ENCODE measurements at places on chromosomes 12 and 14.

GRCh38 chr14:34693228-34693939, 21.0 kb downstream of the CFL2 start:
- no peak for DNase-seq

DNA sequence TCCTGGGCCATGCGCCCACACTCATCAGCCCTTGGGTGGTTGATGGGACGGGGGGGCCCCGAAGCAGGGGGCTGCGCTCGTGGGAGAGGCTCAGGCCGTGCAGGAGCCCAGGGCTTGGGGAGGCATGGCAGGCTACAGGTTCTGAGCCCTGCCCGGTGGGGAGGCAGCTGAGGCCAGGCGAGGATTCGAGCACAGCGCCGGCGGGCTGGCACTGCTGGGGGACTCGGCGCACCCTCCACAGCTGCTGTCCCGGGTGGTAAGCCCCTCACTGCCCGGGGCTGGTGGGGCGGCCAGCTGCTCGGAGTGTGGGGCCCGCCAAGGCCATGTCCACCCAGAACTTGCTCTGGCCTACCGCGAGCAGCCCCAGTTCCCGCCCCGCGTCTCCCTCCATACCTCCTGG, 295.8 kb upstream of the SEL1L start:
- no peak for DNase-seq

DNA sequence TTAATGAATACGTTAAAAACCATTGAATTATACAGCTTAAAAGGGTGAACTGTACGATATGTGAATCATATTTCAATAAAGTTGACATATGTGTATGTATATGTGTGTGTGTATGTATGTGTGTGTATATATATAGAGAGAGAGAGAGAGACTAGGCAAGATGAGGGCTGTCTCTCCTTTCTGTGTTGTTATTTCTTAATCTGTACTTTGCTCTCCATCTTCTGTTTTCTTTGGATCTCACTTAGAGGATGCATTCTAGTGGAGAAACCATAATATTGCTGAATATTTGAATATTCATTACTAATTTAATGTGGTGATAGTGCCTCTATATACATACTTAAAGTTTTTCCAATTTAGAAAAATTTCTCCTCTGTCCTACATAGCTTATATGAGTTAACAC, 50.5 kb downstream of the PCNX1 start:
- no peak for DNase-seq

GRCh38 chr14:89922031-89922907, 32.3 kb downstream of the EFCAB11 start:
- no peak for DNase-seq

GRCh38 chr12:45613296-45613695, 116.2 kb upstream of the ARID2 start:
- DNase-seq = no peak

DNA sequence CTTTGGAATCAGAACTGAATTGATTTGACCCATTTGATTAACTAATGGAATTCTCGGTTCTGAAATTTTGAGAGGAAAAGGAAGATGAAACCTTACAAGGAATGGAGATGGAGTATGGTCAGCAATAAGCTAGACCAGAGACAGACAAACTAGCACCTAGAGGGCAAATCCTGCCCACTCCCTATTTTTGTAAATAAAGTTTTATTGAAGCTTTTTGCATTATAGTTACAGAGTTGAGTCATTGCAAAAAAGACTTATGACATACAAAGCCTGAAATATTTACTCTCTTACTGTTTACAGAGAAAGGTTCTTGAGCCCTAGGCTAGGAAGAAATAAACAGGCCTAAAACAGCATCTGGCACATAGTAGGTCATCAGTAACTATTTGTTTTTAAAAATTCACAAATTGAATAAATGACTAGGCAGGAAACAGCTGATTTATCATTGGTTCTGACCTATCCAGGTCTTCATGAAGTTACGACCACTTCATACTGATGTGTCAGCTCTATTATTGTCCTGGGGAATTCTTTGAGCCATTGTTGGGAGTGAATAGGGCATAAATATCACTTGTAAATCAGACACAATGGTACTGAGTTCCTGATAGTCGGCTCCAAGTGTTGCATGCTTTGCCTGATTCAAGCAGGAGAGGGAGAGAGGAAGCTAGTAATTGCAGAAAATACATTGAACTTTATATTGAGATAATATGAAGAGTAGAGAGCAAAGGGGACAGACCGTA, 14.6 kb upstream of the STAB2 start:
- DNase-seq = no peak

GRCh38 chr12:11749943-11750690, 100.6 kb downstream of the ETV6 start:
- DNase-seq = no peak

DNA sequence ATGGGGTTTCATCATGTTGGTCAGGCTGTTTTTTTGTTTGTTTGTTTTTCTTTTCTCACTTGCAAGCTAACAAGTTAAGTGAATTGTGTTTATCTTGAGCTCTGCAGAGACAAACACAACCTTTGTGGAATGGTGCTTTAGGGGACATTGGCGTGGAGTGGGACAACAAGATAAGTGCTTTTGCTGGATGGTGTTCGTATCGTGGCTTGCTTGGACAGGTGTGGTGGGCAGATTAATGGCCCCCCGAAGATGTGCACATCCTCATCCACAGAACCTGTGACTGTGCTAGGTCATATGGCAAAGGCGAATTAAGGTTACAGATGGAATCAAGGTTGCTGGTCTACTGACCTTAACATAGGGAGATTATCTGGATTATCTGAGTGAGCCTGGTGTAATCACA, 7.0 kb downstream of the MLXIP start:
- no peak for DNase-seq

DNA sequence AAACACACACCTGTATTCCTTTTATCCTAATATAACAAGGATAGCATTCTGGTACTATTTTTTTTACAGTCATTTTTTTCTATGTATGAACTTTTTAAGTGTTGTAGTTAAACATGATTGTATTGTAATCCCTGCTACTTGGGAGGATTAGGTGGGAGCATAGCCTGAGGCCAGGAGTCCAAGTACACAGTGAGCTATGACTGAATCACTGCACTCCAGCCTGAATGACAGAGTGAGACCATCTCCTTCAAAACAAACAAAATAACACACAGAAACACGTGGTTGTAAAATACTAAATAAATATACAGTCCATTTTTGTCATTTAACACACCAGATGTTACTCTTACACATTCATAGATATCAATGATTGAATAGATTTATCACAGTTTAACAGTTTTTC, 56.9 kb downstream of the MAP4K5 start:
- no peak for DNase-seq

DNA sequence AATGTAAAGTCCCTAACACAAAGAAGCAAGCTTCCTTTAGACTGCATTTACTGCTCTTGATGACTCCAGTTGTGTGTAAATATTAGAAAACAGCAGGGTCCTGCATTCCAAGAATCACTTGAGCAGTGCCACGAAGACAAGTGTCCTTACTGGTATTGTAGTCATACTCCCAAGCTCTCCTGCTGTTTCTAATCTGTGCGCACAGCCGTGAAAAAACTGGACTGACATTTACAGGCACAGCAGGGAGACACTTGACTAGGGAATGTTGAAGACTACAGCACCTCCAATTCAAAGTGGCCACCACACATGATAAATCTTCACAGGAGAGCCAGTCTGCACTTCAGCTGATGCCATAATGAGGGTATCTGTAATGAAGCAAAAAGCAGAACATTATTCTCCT, 91.4 kb downstream of the VRK1 start:
- no peak for DNase-seq

GRCh38 chr14:104427131-104427851, 152.3 kb upstream of the C14orf180 start:
- peak; percentile 60 for DNase-seq

DNA sequence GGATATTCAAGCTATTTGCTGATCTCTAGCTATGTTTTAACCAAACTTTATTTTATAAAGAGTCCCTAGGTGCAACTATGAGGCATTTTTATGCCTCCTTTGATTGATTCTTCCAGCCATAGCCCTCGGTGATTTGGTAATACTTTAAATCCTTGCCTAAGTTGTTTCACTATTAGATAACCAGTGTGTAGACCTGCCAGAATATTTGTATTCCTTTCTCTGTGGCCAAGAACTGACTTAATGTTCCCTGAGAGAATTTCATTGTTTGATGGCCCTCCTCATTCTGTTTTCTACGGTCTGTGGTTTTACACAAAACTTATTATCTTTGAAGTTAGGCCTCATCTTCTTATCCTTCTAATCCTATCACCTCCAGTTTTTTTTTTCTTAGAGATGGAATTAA, 109.7 kb upstream of the MDGA2 start:
- DNase-seq = no peak

DNA sequence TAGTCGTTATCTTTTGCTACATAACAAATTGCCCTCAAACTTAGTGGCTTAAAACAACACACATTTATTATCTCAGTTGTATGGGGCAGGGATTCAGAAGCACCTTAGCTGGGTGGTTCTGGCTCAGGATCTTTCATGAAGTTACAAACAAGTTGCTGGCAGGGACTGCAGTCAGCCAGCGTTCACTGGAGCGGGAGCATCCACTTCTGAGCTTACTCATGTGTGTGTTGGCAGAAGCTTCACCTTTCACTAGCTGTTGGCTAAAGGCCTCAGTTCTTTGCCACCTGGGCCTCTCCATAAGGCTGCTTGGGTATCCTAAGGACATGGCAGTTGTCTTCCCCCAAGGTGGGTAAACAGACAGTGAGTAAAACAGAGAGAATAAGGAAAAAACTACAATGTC, 365.7 kb downstream of the RPS29 start:
- DNase-seq = no peak

- DNase-seq = no peak
These were observed 119.9 kb downstream of the CACNA1C start for GRCh38 chr12:2172491-2173214.

All from upper lobe of left lung (tissue), 6 donors.